ENCODE measurements at places on chromosomes 16 and 17. TPM values are rescaled to one million over a fixed set of nuclear protein-coding genes. Genes with fewer than 3 reads are reported as not detected.

AIPL1 gene
- total RNA-seq, result not detected

SLC6A2 gene
- not detected for total RNA-seq

ZP2 gene
- total RNA-seq, result not detected

CTRL gene
- total RNA-seq, result not detected

SULT1A4 gene
- total RNA-seq, result 0.43 TPM

KRT39 gene
- total RNA-seq, result not detected

GPR139 gene
- total RNA-seq, result not detected

CD19 gene
- not detected for total RNA-seq

ERI2 gene
- total RNA-seq, result 21.6 TPM

SKAP1 gene
- total RNA-seq, result not detected

KCNJ18 gene
- total RNA-seq, result not detected

CD2BP2 gene
- total RNA-seq, result 40.6 TPM

MEAK7 gene
- 27.2 TPM for total RNA-seq

TP53TG3C gene
- not detected for total RNA-seq

CPNE7 gene
- 9.5 TPM for total RNA-seq

IKZF3 gene
- under 0.01 TPM for total RNA-seq

YBX2 gene
- total RNA-seq, result not detected

OR1A1 gene
- total RNA-seq, result not detected

CYLD gene
- 67.8 TPM for total RNA-seq

SLC16A11 gene
- not detected for total RNA-seq

NPIPB6 gene
- total RNA-seq, result not detected

CCL17 gene
- not detected for total RNA-seq

HOXB7 gene
- total RNA-seq, result 1.7 TPM

CSF3 gene
- 0.97 TPM for total RNA-seq

ZNF598 gene
- 23.5 TPM for total RNA-seq

TNP2 gene
- total RNA-seq, result not detected

CSH1 gene
- total RNA-seq, result not detected

DHRS7C gene
- total RNA-seq, result not detected
